ENCODE measurements at places on chromosomes 7 and 10.
A peak's percentile ranks its signal among the peaks of the same experiment; 100 is the strongest.

GRCh38 chr10:5951167-5951711 lies 26.1 kb downstream of the IL15RA start:
- DNase-seq, result no peak

- no peak for DNase-seq
These were observed 2.1 kb downstream of the NFE2L3 start for GRCh38 chr7:26153823-26154783.

- DNase-seq, result no peak
These were observed 435.2 kb downstream of the PLXNA4 start for GRCh38 chr7:132141109-132141508.

- no peak for DNase-seq
These were observed 15.4 kb downstream of the OGDHL start for GRCh38 chr10:49746626-49747302.

DNA sequence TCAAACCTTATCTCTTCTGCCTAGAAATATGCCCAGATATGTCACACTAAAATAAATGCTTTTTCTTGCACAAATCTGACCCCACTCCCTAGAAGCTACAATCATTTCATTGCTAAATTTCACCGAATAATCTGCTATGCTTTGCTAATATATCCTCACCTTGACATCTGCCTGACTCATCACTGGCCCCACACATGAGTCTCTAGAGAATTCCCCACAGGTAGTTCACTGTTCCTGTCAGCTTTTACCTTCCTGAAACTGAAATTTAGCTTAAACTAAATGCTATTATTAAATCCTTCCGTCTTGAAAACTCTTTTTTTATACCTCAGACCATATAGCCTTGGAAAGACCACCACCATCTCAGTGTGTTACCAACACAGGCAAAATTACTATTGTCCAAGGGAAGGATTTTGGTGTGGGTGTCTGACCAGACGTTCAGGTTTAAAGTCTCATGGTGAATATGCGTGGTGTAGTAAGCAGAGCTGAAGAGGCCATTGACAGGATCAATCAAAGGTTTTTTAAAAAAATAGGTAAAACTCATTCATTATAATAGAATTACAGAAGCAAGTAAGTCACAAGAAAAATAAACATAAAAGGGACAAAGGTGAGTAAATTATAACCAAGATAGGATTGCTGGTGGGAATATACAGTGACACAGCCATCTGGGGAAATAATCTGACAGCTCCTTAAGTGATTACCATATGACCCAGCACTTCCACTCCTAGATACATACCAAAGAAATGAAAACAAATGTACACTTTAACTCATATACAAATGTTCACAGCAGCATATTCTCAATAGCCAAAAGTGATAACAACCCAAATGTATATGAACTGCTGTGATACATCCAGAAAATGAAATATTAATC lies 173.5 kb downstream of the KMT2E start:
- DNase-seq, result no peak

GRCh38 chr7:49297958-49298357 lies 373.6 kb downstream of the CDC14C start:
- DNase-seq, result no peak

GRCh38 chr7:106187613-106188350 lies 75.7 kb upstream of the SYPL1 start:
- no peak for DNase-seq

DNA sequence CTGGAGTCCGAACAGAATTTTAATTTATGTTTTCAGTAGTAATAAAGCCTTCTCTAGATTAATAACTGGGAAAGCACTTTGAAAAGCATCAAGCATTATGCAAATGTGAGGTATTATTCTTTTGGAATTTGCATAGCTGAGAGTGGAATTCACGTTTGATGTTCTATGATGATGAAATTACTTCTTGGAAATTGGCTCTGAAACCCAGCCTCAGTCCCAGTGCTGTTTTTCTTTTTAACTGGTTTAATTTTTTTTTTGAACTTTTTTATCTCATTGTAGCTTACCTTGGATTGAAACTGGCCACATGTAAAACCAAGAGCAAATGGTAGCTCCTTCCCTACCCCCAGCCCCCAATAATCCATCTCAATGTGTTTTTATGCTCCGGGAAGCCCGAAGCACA lies 1.2 kb downstream of the TBXAS1 start:
- DNase-seq, result no peak

DNA sequence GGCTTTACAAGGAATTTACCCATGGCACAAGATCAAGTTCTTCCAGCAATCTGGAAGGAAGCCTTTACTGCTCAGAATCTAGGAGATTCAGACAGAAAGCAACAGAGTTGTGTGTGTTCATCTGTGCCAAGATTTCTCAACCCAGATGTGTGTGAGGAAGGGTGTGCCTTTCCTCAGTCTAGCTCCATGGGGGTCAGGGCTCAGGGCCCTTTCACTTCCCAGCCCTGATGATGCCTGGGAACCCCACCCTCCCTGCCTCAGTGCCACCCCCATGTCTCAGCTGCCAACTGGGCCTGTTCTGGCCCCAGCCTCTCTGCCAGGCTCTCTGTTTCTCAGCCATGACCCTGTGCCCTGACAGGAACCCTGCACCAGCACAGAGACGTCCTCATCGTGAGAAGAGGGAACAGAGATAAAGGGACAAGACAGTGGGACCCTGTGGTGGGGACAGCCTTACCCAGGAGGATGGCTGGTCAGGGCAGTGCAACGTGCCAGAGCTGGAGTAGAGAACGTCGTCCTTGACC lies 102.0 kb downstream of the VIPR2 start:
- no peak for DNase-seq

DNA sequence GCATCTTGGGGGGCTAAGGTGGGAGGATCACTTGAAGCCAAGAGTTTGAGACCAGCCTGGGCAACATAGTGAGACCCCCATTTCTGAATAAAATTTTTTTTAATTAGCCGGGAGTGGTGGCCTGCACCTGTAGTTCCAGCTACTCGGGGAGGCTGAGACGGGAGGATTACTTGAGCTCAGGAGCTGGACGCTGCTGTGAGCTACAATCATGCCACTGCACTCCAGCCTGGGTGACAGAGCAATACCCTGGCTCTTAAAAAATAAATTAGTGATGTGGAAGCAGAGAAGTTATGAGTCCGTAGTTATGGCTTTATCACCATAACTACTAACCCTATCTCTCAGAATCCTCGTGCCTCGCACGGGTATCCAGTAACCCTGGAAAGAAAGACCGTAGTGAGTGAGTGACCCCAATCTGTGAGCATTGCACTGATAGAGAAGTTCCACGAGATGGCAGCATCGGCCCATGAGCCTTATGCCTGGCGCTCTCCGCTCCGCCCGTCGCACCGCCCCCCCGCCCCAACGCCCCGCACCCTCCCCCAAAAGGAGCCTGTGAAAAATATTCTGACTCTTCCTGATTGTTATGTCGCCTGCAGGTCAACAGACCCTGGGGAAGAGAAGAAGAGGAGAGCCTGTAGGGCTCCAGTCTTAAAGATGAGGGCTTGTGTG lies 4.9 kb upstream of the SLC29A3 start:
- DNase-seq, result no peak

DNA sequence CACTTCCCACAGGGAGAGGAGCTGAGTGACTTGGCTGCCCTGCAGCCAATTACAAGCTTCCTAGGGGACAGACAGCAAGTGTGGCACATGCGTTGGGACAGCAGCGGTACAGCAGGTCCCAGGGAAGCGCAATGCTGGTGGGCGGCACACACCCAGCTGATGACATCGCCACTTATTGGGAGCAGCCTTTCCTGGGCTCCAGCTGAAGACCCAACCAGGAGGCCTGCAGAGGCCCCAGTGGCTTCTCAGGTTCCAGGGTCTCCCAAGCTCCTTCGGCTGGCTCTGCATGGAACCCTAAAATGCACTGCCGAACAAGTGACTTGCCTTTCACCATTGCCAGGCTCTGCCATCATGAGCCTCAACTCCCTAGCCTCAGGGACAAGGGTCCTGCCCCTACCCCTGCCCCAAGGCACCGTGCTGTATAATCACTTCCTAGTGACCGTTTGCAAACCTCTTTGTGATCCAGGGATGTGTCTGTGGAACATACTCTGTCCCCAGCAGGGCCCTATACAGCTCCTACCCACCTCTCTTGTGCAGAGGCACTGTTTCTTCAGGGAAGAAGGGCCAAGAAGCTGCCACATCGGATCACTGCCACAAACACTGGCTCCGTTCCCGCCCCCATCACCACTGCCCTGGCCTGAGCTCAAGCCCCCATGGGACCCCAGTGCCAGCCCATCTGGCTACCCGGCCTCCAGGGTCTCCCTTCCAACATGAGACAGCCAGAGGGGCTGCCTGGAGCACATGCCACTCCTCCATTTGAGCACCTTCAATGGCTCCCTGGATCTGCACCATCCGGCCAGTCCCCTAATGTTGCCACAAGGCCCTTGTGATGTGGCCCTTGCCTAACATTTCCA lies 19.3 kb upstream of the SLIT1 start:
- DNase-seq, result no peak

DNA sequence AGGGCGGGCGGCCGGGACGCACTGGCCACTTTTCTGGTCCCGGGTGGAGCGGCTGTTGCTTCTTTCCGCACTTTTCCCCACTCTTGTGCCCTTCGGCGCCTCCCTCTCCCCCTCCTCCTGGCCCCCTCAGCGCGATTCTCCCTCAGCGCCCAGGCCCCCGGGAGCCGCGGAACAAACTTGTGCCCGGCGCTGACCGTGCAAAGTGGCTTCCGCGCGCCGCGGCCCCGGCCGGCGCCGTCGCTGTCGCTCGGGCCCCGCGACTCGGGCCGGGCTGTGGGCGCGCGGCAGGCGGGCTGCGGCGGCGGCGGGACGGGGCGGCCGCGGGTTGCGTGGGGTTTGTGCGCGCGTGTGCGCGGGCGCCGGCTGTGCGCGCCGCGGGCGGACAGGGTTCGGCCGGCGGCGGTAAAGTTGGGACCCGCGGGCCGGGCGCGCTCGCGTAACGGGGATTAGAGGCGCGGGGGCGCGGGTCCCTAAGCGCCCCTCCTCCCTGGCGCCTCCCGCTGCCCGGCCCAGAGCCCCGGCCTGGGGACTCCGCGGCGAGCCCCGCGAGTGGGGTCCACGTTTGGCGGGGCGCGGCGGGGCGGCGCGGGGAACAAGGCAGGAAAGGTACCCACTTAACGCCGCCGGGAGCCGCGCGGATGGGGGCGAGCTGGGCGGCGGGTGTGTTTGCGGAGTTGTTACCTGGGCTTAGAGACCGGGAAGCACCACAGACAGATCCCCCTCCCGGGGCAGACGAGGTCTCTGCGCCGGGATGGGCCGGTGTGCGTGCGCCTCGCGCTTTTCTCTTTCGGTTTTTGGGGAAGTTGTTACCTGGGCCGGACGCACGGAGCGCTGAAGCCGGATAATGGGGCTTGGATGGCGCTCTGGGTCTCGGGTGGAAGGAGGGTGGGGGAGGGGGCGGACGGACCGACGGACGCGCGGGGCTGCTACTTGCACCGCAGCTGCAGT lies 860 bp downstream of the ZEB1 start:
- no peak for DNase-seq

- no peak for DNase-seq
These were observed 1.4 kb upstream of the DRGX start for GRCh38 chr10:49397036-49397999.

GRCh38 chr10:125101049-125101448 lies 59.3 kb downstream of the CTBP2 start:
- no peak for DNase-seq

- DNase-seq, result no peak
These were observed 54.9 kb downstream of the PDGFA start for GRCh38 chr7:464454-465401.

GRCh38 chr10:11042357-11042756 lies 24.7 kb downstream of the CELF2 start:
- no peak for DNase-seq

GRCh38 chr7:121085922-121086321 lies 97.4 kb downstream of the CPED1 start:
- no peak for DNase-seq

GRCh38 chr10:71916827-71917226 lies 47.4 kb upstream of the CHST3 start:
- no peak for DNase-seq

DNA sequence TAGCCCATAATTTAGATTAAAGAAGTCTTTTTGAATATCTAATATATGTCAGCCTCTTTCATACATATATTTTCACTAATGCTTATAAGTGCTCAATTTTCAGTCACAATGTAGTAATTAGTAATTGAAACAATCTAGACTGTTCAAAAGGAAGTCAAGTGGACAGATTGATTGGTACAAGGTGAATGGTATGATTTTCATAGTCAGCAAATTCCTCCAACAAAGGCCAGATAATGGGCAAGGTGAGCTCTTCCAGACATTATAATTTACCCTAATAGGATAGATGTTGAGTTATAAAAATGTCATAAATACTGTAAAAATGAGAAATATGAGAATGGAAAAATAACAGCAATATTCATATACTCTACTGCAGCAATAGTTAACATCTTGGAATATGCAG lies 44.4 kb upstream of the OPN4 start:
- peak; percentile 53 for DNase-seq

- no peak for DNase-seq
These were observed 38.9 kb downstream of the MET start for GRCh38 chr7:116710764-116711452.

- peak; percentile 15 for DNase-seq
These were observed 100.5 kb upstream of the SDK1 start for GRCh38 chr7:3200504-3200903.

GRCh38 chr7:36986511-36986933 lies 262.2 kb upstream of the AOAH start:
- DNase-seq, result peak; percentile 44

DNA sequence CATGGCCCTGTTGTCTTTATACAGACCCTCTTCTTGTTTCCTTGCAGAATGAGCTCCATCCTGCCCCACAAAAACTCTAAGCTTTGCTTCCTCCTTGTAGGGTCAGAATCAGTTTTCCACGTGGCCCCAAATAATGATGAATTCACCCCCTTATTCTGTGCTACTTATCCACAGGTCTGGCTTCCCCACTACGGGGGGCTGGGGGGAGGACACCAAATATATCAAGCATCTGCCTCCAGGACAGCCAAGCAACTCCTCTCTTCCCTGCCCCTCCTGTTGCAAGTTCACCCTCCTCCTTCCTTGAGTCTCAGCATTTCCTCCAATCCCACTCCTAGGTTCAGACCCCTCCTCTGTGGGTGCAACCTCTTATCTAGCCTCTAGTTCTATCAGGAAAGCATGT lies 743.3 kb downstream of the GRID1 start:
- no peak for DNase-seq

DNA sequence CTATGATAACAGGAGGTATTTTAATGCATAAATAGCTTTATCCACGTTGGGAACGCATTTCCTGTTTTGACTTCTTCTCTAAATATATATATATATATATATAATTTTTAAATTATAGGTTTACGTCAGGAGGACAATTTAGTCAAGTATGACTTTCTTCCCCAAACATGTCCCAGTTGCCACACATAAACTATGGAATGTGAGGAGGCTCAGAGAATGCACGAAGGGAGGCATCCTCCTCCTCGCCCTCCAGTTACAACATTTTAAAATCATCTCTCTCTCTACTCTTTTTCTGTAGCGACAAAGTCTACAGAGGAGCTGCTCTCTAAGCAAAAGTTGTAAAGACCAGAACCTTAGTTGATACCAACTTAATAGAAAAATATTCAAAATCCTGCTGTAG lies 106.9 kb upstream of the LYZL1 start:
- no peak for DNase-seq

DNA sequence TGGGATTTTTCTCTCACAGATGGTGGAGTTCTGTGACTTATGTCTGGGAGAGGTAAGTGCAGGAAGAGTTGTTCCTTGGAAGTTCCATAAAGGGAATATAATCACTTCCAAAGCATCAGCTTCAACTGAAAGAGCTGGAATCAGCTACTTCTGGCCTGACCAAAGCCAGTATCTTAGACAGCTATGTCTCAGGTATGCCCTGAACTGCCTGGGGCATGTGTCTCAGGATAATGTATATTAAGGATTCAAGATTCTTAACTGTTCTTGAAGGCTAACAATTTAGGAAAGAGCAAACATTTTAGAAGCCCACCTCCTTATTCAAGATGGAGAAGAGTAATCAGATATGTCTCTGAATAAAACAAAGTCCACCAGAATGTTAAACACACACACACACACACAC lies 12.4 kb upstream of the NOBOX start:
- DNase-seq, result no peak

Data from NCI-H524 treated with DMSO at 0.1 percent for 48 hours (cell line).